ENCODE measurements at places on chromosomes 1 and 21.

- no peak for DNase-seq
Measured at GRCh38 chr1:47849005-47849521, 148.1 kb downstream of the TRABD2B start.

DNA sequence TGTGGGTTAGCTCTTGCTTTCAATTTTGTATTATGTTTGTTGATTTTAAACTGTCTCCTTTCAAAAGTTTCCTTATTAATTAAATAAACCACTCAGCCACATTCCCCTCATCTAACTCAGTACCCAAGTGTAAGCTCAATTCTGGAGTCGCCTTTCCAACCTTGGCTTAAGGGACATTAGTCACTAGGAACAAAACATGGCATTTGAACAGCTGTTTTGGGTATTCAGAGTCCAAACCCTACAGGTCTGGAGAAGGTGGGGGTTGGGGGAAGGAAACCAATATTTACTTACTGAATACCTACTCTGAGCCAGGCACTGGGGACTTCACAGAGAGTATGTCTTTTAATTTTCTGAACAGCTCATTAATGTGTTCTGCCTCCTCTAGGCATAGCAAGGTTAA, 117.2 kb upstream of the JUN start:
- DNase-seq, result no peak

DNA sequence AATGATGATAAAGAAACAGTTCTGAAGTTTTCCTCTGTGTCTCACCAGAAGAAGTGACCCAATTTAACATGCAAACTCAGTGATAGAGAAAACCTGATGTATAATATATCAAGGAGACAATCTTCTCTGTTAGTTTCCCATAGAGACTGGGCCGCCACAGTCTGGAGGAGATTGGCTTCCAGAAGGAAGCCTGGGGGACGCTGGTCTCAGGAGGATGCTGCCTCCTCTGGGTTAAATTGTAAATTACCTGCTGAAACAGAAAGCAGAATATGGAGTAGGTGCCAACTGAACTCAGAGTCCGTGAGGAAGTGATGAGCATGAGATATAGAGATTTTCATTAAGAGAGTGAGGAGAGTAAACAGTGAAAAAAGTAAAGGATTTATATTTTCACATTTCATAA, 15.8 kb downstream of the OR14I1 start:
- DNase-seq, result no peak

- DNase-seq, result no peak
Measured at GRCh38 chr1:22841860-22842281, 130.8 kb downstream of the LACTBL1 start.

GRCh38 chr1:229043115-229043514, 227.8 kb upstream of the RAB4A start:
- no peak for DNase-seq

DNA sequence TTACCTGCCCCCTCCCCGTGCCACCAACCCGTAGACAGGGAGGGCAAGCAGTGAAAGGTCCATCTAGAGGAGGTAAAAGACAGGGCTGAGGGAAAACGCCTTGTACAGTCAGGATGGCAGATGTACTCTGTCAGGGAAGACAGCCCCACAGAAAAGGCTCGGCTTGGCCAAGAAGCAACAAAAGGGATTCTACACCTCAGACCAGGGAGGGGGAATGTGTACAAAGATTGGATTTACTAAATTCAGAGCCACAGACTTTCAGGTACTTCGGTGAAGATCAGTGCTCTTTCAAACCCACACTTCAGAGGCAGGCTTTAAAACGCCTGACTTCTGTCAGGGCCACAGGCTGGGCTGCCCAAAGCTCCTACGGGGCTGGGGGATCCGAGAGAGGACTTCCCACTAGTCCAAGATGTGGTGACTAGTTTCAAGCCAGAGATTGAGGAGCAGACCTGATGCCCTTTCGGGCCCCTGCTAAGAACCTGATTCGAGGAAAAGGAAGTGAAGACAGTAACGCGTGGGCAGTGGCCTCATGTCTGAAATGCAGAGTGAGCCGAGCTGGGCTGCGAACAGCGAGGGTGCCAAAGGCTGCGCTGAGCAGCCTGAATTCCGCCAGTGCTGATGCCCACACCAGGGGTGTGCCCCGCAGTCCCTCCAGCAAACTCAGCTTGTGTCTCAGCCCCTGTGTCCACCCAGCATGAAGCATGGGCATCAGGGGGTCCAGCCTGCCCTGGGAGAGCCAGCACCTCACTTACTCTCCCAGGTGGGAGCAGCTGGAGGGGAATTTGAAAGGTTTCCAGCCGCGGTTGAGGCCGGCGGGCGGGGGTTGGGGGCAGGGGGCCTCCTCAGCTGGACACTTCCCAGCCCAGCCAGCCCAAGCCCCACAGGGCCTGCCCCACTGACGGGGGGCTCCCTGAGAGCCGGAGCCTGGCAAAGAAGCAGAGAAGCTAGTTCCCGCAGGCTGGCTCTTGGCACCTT, 36.2 kb downstream of the KIAA1614 start:
- DNase-seq, result no peak

- DNase-seq, result peak; percentile 13
Measured at GRCh38 chr1:227131193-227131592, 187.1 kb downstream of the CDC42BPA start.

- DNase-seq, result no peak
Measured at GRCh38 chr1:208137193-208137592, 107.0 kb downstream of the PLXNA2 start.

GRCh38 chr1:158422212-158422611, 3.8 kb downstream of the OR10K2 start:
- DNase-seq, result no peak

DNA sequence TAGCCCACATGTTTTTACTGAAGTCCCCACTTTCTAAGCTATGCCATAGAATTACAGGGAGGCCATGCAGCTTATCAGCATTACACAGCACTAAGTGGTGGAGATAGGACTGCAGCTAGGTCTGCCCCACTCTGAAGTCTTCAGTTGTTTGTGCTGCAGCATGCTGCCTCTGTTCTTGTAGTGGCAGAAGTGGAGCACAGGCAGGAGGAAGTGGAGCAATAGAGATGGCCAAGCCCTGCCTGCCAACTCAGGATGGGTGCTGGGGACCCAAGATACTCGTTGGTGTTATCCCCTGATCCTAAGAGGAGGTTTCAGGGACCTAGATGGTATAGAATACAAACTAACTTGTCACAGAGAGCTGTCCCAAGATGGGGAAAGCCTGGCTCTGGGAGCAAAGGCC, 12.9 kb downstream of the MRPL37 start:
- DNase-seq, result no peak

- no peak for DNase-seq
Measured at GRCh38 chr1:28956038-28956464, 41.7 kb downstream of the EPB41 start.

- DNase-seq, result no peak
Measured at GRCh38 chr1:221303623-221304022, 424.4 kb downstream of the HLX start.
